ENCODE measurements at places on chromosomes 13 and 19.

DNA sequence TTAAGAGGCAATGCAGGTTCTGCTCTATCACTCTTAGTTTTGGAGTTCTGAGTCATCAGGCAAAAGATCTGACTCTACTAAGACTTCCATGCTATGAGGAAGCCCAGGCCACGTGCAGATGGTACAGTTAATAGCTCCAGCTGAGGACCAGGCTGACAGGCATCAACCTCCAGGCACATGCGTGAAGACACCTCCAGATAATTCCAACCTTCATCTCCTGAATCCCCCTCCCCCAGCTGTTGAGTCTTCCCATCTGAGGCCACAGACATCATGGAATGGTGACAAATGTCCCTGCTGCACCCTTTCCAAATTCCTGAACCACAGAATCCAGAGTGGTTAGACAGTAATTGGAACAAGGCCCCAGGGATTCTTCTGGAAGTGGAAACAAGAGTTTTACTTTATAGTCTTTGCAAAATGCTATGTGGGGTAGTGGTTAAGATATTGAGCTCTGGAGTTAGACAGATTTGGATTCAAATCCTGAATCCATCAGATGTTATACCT is 183.8 kb downstream of the KLF5 start:
- no peaks in the 10 kb centered on the region for H3K27me3 ChIP-seq
- no peak overlapping the region for H3K4me3 ChIP-seq
- no peak overlapping the region for H3K27ac ChIP-seq

DNA sequence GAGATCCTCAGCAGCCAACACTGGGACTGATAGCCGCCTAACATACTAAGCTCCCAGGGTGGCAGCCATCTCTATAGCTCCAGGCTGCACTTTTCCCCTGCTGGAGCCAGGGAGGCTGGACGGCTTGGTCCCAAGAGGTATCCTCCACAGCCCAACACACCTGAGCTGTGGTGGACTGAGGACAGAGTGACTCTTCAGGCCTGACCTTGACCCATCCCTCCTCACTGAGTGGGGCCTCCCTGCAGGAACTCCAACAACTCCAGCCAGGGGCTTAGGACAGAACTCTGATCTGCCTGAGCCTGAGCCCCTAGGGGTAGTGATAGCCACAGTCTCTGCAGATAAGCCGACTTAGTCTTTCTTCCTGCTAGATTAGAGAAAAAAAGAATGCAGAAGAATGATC is 958.1 kb upstream of the PRR20A start:
- no peaks in the 10 kb centered on the region for H3K36me3 ChIP-seq
- no peak overlapping the region for H3K27ac ChIP-seq
- H3K4me3 ChIP-seq = no peak overlapping the region
- H3K27me3 ChIP-seq = no peaks in the 10 kb centered on the region
- DNase-seq = no peak
- H3K4me1 ChIP-seq = no peaks in the 10 kb centered on the region

- DNase-seq = no peak
- no peak overlapping the region for H3K4me3 ChIP-seq
- no peaks in the 10 kb centered on the region for H3K4me1 ChIP-seq
- no peaks in the 10 kb centered on the region for H3K27me3 ChIP-seq
These were observed 13.9 kb downstream of the APLP1 start for GRCh38 chr19:35882114-35882832.

DNA sequence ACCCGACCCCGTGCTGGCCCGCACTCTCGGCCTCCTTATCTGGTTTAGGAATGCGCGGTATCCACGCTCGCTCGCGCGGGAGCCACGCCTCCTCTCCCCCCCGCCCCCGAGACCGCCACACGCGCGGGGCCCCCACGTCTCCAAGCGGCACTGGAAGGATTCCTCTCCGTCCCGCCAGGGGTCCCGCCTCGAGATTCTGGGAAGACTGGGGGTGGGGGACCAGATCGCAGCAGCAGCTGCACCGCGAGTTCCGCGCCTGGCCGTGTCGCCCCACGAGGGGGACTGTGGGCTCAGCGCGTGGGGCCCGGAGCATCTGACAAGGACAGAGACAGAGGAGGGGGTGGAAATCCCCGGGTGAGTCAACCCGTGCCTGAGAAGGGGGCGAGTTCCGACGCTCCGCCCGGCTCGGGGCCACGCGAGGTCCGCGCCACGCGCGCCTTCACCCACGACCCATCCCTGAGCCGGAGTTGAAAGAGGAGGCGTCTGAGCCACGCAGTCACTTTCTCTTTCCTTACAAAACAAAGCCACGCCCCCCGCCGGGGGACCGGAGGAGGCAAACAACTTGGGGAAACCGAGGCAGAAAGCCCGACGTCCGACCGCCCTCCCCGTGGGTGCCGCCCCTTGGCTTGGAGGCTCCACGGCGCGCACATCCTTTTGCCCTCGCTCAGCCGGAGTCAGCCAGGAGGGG is 814 bp downstream of the S1PR2 start:
- peaks cover 4% of the 10 kb centered on the region for H3K36me3 ChIP-seq
- peaks cover 13% of the 10 kb centered on the region for H3K4me1 ChIP-seq
- DNase-seq = peak; percentile 64
- no peaks in the 10 kb centered on the region for H3K27me3 ChIP-seq
- H3K27ac ChIP-seq = peak overlapping the region; percentile 84

DNA sequence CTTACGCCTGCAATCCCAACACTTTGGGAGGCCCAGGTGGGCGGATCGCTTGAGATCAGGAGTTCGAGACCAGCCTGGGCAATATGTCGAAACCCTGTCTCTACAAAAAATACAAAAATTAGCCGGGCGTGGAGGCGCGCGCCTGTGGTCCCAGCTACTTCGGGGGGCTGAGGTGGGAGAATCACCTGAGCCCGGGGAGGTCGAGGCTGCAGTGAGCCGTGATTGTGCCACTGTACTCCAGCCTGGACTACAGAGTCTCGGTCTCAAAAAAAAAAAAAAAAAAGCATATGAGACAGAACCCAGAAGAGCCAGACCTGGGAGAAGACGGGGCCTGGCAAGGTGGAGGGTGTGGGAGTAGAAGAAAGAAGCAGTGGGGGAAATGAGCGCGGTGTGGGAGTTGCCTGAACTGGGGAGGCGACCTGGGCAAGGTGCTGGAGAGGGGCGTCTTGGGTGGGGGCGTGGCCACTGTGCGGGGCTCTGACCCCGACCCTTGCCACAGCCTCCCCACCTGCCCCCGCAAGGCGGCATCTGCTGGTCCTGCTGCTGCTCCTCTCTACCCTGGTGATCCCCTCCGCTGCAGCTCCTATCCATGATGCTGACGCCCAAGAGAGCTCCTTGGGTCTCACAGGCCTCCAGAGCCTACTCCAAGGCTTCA is 533 bp downstream of the DKKL1 start:
- H3K27ac ChIP-seq = peak overlapping the region; percentile 81
- no peak for DNase-seq
- no peaks in the 10 kb centered on the region for H3K27me3 ChIP-seq
- H3K4me1 ChIP-seq = peaks cover 17% of the 10 kb centered on the region
- peak overlapping the region; percentile 99 for H3K4me3 ChIP-seq

DNA sequence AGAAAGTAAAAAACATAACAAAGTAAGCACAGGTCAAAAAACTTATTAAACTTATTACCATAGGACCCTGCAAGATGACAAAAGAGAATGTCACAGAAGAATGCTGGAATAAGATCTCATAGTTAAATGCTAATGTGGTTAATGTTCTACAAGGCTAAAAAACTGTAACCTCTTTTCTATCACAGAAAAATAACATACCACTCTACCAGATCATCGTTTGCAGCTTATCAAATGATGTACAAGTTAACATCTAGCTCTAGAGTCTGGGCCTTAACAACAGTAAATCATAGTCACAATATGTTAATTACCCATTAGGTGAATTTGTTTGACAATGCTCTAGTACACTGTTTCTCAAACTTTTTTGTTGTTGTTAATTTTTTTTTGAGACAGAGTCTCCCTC is 53.0 kb downstream of the NUFIP1 start:
- no peak for DNase-seq
- peaks cover 3% of the 10 kb centered on the region for H3K4me1 ChIP-seq
- H3K27me3 ChIP-seq = no peaks in the 10 kb centered on the region
- no peak overlapping the region for H3K4me3 ChIP-seq
- no peak overlapping the region for H3K27ac ChIP-seq

DNA sequence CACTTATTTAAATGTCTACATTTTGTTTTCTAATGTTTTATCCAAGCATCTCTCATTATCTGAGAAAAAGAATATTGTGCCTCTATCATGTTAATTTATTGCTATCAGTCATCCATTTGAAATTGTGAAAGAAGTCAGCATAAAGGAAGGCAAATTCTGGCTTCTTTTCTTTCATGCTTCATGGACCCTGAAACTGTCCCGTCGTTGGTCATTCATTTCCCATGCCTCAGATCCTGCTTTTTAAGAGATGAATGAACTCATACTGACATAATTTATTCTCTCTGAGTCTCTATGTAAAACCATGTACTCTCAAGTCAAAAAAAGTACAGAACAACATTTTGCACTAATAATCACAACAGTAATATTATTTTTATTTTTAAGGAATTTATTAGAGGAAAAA is 2512.0 kb downstream of the PCDH9 start:
- no peak for DNase-seq
- H3K4me1 ChIP-seq = no peaks in the 10 kb centered on the region
- H3K36me3 ChIP-seq = no peaks in the 10 kb centered on the region
- H3K27ac ChIP-seq = no peak overlapping the region
- no peak overlapping the region for H3K4me3 ChIP-seq

- no peaks in the 10 kb centered on the region for H3K36me3 ChIP-seq
- no peak for DNase-seq
- peaks cover 4% of the 10 kb centered on the region for H3K27me3 ChIP-seq
These were observed 17.3 kb upstream of the MADCAM1 start for GRCh38 chr19:478976-479375.

- H3K4me1 ChIP-seq = peaks cover 2% of the 10 kb centered on the region
- no peak overlapping the region for H3K27ac ChIP-seq
- DNase-seq = no peak
- no peak overlapping the region for H3K4me3 ChIP-seq
These were observed 550.1 kb downstream of the TBC1D4 start for GRCh38 chr13:74931698-74932433.

GRCh38 chr19:47714339-47714738 is 1.1 kb downstream of the EHD2 start:
- H3K27me3 ChIP-seq = peaks cover 8% of the 10 kb centered on the region
- no peak for DNase-seq
- H3K4me1 ChIP-seq = peaks cover 5% of the 10 kb centered on the region
- H3K36me3 ChIP-seq = no peaks in the 10 kb centered on the region

- H3K4me1 ChIP-seq = peaks cover 5% of the 10 kb centered on the region
- DNase-seq = no peak
- H3K27me3 ChIP-seq = no peaks in the 10 kb centered on the region
- H3K4me3 ChIP-seq = peak overlapping the region; percentile 40
These were observed 629 bp upstream of the LRRC63 start for GRCh38 chr13:46211116-46211482.

DNA sequence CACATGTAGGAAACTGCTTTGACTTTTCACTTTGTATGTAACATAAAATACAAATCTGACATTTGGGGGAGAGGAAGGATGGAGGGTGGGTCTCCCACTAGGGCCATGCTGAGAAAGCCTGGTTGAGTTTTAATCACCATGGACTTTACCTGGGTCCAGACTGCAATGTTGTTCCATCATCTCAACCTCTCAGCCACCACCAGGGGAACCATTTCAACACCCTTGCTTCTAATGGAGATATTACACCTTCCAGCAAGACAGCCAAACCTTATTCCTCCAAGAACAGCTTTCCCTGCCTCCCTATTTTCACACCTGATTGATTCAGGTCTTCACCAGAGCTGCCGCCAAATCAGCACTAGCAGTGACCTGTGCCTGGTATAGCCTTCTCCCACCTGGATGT is 56.0 kb downstream of the ZAR1L start:
- H3K27me3 ChIP-seq = no peaks in the 10 kb centered on the region
- no peak overlapping the region for H3K27ac ChIP-seq
- no peak overlapping the region for H3K4me3 ChIP-seq
- peaks cover 5% of the 10 kb centered on the region for H3K4me1 ChIP-seq
- DNase-seq = no peak
- no peaks in the 10 kb centered on the region for H3K36me3 ChIP-seq

GRCh38 chr13:80363890-80364503 is 23.1 kb upstream of the SPRY2 start:
- no peaks in the 10 kb centered on the region for H3K36me3 ChIP-seq
- peaks cover 30% of the 10 kb centered on the region for H3K4me1 ChIP-seq
- H3K27ac ChIP-seq = no peak overlapping the region
- DNase-seq = no peak

DNA sequence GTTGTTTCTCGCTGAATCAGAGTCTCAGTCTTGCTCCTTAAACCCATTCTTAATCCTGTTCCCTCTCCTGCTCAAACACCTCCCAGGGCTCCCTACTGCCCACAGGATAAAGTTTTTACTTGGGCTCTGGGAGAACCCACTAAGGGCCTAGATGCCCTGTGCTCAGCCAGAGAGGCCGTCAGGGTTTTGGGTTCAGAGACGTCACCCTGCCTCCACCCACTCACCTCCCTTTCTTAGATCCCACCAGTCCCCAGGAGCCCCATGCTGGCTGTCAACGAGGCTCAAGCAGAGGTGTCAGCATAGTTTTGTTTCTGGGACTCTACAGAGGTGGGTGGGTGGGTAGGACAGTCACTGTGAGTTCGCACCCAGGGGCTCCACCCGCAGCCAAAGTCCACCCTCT is 15.5 kb upstream of the CYP4F2 start:
- no peak for DNase-seq
- no peaks in the 10 kb centered on the region for H3K4me1 ChIP-seq
- no peaks in the 10 kb centered on the region for H3K36me3 ChIP-seq

Measured in neuronal stem cell (in vitro differentiated cells).